LNCaP clone FGC (cell line): ENCODE measurements at places on chromosomes 7 and 10.

DNA sequence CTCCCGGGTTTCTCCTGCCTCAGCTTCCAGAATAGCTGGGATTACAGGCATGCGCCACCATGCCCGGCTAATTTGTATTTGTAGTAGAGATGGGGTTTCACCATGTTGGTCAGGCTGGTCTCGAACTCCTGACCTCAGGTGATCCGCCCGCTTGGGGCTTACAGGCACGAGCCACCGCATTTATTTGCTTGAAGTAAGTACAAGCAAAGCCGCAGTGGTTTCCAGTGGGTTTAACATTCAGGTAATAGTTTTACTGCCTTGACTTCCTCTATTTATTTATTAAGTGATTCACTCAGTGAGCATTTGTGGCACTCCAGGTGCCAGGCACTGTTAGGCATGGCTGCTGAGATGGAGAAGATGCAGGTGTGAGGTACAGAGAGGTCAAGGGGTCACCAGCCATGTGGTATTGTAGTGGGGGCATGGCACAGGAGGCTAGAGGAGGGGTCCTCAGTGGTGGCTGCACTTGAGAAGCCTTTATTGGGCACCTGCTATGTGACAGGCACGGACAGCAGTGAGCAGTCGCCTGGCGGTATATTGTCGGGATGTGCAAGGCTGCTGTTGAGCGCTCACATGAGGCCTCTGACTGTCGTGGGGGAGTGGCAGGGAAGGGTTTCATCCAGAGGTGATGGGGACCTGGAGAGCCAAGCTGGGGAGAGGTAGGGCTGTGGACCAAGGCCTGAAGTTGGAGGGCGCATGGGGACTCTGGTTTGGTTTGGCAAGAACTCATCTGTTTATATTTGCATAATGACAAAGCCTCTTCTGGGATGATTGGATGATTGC, 54.9 kb downstream of the DOCK1 start:
- DNase-seq: no peak

DNA sequence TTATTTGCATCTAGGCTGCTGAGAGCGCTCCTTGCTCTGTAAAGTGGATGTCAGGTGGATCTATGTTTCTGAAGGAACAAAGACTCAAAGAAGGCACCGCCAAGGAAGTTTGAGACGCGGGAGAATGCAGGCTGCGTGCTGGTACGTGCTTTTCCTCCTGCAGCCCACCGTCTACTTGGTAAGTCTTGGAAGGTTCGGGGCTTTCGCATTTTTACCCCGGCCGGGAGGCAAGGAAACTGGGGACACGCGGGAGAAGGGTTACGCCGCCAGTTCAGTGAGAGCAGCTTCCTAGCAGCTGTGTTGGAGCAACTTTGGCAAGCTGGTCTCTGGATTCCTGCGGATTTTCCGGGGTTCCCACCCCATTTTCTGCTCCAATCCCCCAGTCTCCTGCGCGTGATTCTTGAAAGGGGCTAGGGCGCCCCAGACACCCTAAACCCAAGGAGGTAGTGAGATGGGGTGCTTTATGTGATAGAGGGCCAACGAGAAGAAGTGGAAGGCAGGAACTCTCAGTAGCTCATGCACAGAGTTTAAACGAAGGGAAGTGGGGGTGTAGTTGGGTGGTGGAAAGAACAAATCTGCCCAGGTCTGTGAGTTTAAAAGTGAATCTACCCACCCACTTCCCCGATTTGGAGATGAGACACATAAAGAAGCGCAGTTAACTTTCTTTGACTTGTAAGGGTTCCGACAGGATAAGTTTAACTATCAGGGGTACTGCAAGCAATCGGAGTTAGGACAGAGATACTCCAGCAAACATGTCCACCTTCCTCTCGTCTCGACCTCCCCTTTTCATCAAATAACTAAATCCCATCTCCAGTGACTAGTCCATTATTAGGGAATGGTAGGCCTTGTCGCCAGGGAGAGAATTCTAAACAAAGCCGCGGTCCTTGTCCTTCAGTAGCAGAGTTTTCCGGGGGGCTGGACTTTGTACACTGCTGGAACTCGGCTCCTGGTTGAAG, 2.5 kb downstream of the NXPH1 start:
- DNase-seq: no peak

DNA sequence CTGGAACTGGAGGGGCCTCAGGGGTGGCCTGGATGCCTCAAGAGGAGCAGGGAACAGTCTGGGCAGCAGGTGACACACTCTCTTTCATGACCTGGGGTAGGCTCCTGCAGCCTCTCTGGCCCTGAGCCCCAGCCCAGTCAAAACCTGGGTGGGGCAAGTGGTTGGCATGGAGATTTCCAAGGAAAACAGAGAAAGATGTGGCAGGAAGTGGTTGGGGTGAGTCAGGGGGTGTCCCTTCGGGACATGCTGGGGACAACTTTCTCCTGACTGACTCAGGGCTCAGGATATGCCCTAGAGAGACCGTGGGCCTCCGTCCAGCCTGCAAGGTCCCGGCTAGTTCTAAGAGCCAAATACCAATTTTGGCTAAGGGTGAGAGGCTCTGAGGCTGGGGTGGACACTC, 2.9 kb downstream of the AQP1 start:
- no peak for DNase-seq

DNA sequence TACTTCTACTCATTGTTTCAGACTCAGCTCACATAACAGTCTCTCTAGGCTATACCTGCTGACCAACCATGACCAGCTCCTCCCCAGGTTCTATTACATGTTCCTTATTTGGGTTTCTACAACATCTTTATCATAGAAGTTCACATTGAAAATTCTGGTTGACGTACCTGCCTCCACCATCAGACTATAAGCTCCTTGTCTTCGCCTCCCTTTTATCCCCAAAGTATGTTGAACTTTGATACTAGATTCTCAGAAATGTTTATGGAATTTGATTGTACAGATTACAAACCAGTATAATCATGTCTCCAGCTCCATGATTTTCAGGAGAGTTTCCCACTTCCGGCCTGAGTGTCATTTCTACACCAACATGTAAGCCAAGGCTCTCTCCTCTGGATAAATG, 15.0 kb downstream of the NPSR1 start:
- DNase-seq: no peak

- no peak for DNase-seq
These were observed 1.6 kb upstream of the ALOX5 start for GRCh38 chr10:45372251-45372951.

DNA sequence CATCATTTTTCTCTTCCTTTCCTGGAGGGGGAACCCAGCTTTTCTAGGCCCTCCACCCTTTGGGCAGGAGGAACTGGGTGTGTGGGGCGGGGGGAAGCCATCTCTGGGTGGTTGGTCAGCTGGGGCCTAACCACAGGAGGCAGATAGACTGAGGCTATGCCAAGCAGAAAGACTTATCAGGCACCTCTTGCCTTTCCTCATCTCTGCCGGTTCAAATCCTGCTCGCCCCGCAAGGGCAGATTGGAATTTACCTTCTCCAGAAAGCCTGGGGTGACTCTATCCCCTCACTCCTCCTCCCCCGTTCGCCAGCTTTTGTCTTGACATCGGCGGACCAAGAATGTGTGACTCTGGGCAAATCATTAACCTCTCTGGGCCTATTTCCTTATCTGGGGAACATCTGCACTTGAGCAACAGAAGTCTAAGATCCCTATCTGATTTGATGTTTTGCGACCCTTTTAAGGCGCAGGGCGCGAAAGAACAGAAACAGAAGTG, 584 bp upstream of the GARS1 start:
- DNase-seq: no peak

DNA sequence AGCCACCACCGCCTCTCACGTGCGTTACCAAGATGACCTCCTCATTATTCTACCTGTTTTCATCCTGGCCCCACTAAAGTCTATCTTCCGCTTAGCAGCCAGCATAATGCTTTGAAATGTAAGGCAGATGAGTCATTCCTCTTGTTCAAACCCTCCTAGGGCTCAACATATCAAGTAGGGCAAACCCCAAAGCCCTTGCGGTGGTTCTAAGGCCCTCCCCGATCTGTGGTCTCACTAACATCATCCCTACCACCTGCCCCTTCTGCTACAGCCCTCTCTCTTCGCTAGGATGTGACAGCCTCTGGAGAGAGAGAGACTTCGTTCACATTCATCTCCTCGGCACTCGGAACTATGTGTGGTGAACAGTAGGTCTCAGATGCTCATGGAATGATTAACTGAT, 94.8 kb downstream of the SVIL start:
- no peak for DNase-seq

DNA sequence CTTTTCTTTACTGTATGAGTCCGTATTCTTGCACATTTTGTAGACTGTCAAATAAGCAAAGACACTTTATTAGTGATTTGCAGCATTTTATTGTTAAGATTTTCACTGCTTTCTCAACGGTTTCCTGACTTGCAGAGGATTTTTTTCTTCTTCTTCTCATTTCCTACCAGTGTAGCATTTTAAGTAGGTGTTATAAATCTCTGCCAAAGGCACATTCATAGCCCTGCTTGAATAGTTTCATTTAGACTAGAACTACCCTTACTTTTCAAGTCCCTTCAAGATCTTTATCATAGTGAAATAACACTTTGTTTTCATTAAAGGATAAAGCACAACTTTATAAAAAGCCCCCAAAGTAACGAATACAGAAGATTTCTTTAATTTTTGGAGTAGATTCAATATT, 271.4 kb downstream of the TSPAN12 start:
- DNase-seq: no peak

GRCh38 chr10:13527864-13528122, 1.0 kb downstream of the BEND7 start:
- no peak for DNase-seq

- DNase-seq: no peak
These were observed 39.6 kb downstream of the GRK5 start for GRCh38 chr10:119246862-119247549.

- no peak for DNase-seq
These were observed 37.6 kb downstream of the KCNH2 start for GRCh38 chr7:150940431-150941102.

GRCh38 chr10:115903207-115903606, 369.8 kb downstream of the GFRA1 start:
- DNase-seq: no peak

- DNase-seq: no peak
These were observed 53.1 kb downstream of the PRF1 start for GRCh38 chr10:70549351-70549961.

DNA sequence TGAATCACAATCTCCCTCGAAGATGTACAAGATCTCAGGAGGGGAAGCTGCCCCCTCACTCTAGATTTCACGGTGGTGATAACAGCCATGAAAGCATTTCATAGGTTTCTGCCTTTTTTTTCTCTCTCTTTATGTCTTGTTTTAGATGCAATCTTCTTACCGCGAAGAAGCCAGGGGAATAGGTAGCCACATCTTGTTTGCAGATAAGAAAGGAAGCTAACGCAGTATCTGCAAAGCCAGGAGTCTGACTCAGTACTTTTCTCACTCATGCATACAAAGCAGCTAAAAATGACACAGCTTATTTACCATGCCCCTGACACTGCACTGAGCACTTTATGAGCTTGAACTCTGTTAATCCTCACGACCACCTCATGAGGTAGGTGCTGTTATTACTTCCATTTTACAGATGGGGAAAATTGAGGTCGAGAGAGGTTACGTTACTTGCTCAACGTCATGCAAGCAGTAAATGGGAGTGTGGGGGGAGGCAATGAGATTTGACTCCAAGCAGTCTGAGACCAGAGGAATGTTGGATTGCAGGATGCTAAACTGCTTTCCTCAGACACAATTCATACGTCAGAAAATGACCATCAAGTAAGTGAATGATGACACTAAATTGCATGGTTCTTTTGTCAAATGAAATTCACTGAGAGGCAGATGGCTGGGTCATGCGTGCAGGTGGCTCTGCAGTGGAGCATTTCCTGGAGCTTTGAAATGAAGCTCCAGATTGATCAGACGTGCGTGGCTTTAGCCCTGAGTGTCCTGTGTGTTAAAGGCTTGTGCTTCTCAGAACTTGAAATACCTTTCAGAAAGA, 3.3 kb downstream of the MAP3K8 start:
- DNase-seq: no peak

GRCh38 chr7:88115258-88115796, 104.5 kb downstream of the SRI start:
- DNase-seq: no peak

GRCh38 chr10:77075926-77076325, 561.7 kb downstream of the KCNMA1 start:
- no peak for DNase-seq

DNA sequence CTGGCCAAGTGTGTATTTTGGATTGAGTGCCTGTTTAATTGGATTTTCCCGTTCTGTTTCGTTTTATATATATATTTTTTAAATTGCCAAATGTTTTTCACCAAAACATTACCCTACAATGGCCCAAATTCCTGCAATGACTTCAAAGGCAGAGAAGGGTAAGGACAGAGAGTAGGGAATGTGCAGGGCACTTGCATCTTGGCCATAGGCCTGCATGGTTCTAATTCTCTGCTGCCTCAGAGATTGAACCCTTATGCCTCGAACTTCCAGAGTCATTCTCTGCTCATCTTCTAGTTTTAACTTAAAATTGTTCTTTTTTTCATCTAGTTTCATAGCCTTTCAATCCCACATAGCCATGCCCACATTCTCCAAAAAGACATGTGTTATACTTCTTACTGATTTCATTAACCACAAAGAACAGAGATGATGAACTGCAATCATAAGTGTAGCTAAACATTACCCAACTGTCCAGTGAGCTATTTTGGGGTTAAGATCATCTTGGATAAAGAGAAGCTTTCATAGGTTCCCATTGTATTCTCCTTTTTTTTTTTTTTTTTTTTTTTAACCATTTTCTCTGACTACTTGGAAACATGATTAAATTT, 177.6 kb downstream of the PLXDC2 start:
- no peak for DNase-seq

DNA sequence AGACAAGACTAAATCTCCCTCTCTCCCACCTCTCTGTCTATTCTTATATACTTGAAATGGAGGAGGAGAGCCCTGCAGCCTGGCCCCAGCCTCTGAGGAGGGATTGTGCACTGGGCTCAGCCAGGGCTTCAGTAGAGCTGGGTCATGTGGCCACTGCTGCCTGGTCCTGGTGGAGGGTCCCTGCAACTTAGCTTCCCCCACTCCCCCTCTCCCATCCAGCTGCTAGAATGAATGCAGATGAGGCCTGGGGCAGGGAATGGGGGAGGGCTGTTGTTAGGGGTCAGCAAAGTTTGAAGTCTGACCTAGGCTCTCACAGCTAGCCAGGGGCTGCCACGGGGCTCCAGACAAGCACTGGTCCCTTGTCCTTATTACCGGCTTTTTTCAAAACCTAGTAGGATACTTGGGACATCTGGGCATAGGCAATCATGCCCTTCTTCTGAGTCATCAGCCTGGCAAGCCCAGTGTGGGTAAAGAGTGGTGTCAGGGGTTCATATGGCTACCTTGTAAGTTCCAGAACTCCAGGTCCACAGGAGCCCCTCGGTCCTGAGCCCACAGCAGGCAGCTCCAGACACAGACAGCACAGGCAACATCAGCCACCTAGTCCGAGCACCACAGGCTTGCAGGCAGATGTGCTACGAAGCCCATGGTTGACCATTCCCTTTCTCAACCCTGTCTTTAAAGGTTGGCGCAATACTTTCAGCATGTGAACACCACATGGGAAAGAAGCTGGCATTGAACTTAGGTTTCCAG, 12.8 kb upstream of the CXCL12 start:
- no peak for DNase-seq
